ENCODE measurements at places on chromosomes 16 and 17.

DNA sequence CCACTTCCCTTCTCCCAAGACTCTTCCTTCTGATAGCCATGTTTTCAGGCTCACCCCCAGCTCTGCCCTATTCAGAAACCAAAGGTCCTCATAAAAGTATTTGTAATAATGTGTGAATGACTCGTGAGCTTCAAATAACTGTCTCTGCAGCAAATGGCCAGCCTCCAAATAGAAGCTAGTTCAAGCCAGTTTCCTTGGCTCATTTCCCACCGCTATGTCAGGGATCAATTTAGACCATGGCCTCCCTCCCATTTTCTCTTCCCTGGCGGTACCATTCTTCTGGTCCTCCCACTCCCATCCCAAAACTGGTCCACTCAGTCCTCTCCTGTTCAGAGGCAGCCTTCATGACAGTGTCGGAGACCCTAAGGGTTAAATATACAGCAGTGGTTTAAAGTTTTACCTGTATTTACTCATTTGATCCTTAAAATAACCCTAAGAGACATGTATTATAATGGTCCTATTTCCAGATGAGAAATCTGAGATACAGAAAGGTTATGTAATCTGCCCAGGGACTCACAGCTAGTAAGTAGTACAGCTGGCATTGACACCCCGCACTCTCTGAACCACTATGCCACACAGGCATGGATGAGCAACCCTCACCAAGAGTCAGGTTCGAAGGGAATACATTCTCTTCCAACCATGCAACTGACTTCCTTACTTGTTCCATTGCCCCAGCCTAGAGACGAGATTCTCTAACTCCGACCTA is 42.9 kb downstream of the GAS7 start:
- DNase-seq: no peak

DNA sequence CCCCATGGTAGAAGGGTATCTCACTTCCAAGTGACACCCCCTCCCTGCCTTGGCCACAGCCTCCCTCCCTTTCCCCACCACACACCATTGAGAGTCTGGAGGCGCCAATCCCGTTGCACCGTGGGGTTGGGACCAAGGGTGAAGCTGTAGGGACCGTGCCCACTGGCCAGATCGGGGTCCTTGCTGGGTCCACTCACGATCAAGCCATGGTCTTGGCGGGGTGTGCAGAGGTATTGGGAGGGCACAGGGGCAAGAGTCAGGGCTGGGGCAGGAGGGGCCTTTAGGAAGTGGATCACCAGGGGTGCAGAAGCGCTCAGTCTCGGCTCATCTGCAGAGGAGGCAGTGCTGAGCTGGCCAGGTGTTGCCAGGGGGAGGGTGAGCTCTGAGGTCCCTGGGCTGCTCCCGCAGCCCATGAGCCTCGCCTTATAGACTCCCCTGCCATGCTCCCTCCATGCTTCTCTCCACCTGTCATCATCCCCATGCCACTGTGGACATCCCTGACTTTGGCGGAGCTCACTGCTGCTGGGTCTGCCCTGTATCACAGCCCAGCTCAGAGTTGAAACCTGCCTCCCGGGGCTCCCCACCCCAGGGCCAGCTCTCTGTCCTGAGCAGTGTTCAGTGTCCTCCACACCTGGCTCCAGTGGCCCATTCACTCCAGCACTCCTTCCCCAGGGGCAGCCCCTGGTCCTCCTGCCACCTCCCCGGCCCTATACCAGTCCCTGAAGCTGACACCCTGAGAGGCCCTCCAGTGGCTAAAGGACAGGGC is 8.3 kb downstream of the CDH16 start:
- no peak for DNase-seq

DNA sequence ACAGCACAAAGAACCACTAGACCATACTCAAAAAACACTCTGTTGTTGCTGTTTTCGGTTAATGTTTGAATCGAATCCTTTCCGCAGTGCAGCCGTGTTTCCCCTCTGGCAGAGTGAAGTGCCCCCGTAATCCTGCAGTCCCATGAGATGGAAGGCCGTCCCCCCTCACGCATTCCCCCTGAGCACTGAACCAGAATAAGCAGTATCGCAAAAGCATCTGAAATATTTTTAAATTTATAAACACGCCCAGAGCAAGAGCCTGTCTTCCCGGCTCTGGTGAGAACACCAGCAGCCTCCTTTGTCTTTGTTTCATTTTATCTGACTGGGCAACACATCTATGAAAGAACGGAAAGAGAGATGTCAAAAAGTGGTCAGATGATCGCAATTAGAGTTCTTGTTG is 121.0 kb upstream of the ADAMTS18 start:
- DNase-seq: no peak

DNA sequence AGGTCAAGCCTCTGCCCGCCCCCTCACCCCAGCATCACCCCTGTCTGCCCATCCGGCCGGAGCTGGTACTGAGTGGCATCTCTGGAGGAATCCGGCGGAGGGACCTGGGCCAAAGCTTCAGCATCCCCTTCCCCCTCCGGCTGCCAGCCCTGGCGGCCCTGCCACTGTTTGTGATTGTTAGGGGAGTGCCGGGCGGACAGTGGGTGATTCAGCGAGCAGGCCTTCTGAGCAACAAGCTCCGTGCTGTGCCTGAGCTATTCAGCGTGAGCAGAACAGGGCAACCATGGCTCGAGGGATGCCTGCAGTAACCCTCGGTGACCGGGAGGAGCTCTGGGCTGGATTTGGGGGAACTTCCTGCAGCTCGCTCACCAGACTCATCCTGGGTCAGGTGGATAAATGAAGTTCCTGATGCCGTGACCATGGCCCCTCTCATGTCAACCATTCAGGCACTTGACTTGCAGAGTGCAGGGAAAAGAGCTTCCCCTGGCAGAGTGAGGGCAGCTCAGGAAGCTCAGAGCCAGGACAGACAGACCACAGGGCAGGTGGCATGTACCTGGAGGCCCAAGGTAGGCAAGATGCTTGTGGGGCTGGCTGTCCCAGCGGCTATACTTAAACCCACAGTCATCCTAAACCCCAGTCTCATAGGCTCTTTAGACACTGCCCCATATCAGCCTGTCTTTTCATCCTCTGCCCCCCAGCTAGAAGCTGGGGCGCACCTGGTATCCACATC is 24.3 kb upstream of the MLKL start:
- DNase-seq: no peak

GRCh38 chr17:42780851-42781638 is 635 bp downstream of the WNK4 start:
- DNase-seq: no peak

- no peak for DNase-seq
Measured at GRCh38 chr16:68447653-68448359, 502 bp downstream of the SMPD3 start.

DNA sequence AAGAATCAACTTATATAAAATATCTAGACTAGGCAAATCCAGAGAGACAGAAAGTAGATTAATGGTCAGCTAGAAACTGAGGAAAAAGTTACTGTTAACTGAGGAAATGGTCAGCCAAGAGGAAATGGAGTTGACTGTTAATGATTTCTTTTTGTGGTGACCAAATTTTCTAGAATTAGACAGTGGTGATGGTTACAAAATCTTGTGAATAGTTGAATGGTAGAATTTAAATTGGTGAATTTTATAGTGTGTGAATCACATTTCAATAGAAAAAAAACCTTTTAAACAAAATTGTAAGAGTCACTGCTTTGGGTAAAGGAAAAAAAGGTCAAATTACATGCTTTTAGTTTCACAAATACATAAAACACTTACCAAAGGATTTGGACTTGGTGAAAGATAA is 30.0 kb downstream of the APPBP2 start:
- DNase-seq: no peak

DNA sequence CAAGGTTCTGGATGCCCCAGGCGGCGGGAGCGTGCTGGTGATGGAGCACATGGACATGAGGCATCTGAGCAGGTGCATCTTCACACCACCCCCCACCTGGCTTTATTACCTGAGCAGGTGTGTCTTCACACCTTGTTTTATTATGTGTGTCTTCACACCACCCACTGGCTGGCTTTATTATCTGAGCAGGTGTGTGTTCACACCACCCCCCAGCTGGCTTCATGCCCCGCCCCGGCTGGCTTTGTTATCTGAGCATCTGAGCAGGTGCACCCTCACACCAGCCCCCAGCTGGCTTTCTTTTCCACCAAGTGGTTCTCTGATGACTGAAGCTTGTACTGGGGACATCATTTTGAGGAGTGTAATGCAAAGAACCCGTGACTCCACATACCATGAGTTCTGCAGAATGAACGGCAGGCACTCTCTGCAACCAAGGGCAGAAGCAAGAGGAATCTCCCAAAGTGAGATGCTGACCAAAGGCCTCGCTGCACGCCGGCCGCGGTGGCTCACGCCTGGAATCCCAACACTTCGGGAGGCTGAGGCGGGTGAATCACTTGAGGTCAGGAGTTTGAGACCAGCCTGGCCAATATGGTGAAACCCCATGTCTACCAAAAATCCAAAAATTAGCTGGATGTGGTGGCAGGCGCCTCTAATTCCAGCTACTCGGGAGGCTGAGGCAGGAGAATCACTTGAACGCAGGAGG is 2.6 kb downstream of the FN3KRP start:
- DNase-seq: no peak

GRCh38 chr17:3727041-3727440 is 3.3 kb downstream of the HASPIN start:
- DNase-seq: no peak

- peak; percentile 44 for DNase-seq
Measured at GRCh38 chr17:77501101-77501566, 360.4 kb downstream of the SEC14L1 start.

DNA sequence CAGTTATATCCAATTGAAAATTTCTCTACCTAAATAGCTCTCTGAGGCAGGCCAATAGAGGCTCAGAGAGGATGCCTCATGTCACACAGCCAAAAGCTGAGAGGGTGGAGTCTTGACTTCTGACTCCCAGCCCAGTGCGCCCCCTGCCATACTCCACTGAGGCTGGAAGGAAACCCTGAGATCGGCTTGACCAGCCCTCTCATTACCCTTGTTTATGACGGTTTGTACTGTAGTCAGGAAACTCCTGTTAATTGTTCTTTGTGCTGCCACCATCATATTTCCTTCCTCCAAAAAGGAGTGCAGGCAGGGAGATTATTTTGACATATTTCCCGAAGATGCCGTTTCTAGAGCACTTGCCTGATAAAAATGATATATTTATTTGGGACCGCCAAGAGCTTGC is 107.9 kb downstream of the AIPL1 start:
- DNase-seq: no peak

DNA sequence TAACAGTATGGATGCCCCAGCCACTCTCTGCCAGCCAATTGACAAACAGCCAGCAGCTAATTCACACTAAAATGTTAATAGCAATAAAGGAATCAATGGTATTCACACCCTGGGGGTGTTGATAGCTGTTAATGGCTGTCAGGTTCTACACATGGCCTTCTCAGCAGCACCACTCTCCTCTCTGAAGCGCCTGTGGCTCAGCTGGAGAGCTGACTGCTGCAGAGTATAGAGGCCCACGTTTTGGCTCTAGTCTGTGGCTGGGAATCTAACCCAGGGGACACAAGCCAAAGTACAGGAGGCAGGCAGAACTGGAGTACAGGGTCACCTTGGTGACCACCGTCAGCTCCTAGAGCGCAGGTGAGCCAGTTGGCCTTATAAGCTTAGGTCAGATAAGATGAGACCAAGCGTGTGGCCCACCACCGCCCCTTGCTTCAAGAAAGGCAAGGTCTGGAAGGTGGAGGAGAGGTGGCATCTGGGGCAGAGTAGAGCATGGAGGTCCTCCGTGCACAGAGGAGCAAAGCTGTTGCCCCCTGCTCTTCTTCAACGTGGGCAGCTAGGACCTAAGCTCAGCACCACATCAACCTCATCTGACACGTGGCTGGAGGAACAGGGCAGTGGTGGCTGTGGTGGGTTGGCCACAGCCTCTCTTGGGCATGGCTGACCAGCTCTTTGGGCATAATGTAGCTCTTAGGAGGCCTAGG is 25.4 kb downstream of the CCR7 start:
- no peak for DNase-seq

DNA sequence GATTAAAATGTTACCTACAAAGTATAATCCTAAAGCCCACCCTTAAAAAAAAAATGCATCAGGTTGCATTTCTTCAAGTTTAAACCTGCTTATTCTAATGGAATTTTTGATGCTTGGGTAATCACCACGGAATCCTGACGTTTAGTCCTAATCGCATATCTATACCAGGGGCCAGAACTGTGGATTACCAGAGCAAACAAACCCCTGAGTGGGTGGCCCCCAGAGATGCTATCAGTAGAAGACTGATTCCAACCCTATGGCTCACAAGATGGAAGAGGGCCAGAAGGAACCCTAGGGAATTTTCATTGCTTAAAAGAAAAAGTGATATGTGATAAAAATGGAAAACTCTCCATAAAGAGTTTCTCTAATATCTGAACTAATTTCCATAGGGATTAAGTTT is 152.2 kb upstream of the NOG start:
- DNase-seq: no peak

- DNase-seq: no peak
Measured at GRCh38 chr16:4745274-4745569, 10.9 kb downstream of the DNAAF8 start.

DNA sequence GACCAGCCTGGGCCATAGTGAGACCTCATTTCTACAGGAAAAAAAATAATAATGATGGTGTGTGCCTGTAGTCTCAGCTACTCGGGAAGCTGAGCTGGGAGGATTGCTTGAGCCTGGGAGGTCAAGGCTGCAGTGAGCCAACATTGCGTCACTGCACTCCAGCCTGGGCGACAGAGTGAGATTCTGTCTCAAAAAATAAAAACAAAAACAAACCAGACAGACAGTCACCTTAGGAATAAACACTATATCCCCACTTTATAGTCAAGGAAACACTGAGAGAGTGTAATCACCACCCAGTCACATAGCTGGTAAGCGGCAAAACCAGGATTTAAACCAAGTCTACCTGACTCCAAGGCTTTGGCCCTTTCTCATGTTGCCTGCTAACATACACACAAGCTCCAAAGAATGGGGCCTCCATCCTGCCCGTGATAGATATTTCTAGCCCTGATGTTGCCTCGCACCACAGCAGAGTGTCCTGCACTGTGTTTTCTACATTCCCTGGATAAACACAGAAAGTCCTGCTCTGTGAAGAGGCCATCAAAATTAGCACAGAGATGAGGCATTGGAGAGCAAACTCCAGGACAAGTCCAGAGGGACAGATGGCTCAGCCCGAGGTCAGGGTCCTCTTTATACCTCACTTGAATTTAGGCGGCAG is 66.1 kb upstream of the SMURF2 start:
- no peak for DNase-seq

DNA sequence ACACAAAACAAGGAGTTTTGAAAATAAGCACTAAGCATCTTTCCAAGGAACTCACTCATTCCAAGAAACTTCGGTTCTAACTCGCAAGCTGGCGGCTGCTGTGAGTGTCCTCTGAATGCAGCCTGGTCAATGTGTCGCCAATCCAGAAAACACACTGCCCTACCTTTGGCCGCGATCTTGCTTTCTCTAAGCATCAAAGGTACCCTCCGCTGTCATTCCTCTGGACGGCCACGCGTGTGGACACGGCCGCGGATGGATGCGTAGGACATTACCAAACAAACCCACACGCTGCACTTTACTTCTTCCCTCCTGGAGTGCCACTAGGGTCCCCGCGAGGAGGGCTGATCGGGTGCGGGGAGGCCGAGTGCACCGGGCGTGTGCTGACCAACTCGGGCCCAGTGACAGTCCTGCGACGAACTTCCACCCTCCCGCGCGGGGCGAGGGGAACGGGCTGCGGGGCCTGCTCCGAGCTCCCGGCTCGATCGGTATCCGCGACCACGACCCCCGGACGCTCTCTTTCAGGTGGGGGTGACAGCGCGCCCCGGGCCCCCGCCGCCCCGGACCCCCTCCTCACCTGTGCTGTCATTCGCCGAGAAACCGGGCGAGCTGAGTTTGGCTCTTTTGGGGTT is 1.1 kb downstream of the CREBBP start:
- DNase-seq: no peak

GRCh38 chr17:27489045-27489715 is 32.9 kb downstream of the KSR1 start:
- no peak for DNase-seq
